ENCODE measurements at places on chromosomes 3 and 15.

DNA sequence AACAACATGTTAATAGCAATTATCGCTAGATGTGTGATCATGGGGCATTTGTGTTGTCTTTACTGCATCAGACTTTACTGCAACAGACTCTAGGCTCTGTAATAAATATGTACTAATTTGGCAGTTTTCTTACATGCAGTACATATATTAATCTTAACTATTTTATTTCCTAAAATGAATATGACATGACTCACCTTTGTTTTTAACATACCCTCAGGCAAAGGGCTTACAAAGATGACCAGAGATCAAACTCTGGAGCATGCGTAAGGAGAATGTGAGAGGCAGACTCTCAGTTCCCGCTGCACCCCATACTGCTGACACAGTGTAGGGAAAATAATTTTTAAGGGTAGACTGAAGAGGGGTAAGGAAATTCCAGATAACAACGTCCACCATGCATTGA lies 7.2 kb upstream of the FAM174B start:
- DNase-seq, result no peak

DNA sequence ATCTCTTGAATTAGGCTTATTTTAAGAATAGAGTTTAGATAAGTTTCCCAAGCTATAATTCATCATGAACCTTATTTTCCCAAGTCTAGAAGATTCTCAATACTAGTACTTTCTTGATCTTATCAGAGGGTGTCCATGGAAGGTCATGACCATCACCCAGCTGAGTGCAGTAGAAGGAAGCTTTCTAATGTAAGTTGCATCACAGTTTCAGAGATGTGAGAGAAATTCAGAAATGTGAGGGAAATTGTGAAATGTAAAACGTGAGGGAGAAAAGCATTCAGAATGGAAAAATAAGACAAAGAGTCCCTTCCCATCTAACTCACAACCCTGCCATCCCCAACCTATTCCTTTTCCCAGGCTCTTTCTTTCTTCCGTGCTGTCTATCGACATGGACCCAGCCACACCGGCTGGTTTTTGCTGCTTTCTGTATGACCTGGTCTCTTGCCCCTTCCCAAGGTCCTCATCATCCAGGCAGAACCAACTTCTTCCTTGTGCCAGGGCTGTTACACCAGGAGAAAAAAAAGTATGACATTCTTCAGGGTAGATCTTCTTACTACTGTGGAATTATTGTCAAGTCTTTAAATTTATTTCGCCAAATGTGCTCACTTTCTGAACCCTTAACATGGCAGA lies 6.7 kb downstream of the CAPN3 start:
- DNase-seq, result no peak

GRCh38 chr3:43353923-43354670 lies 67.8 kb downstream of the SNRK start:
- no peak for DNase-seq

GRCh38 chr3:196603683-196604082 lies 35.2 kb downstream of the FBXO45 start:
- DNase-seq, result no peak

- no peak for DNase-seq
These were observed 17.1 kb upstream of the EHHADH start for GRCh38 chr3:185270956-185271332.

GRCh38 chr3:152193673-152194267 lies 75.0 kb upstream of the MBNL1 start:
- DNase-seq, result no peak

GRCh38 chr15:90106522-90107117 lies 4.4 kb upstream of the IDH2 start:
- no peak for DNase-seq

GRCh38 chr3:39273119-39273518 lies 6.7 kb downstream of the CX3CR1 start:
- no peak for DNase-seq

- no peak for DNase-seq
These were observed 115.6 kb upstream of the LMCD1 start for GRCh38 chr3:8385848-8386620.

DNA sequence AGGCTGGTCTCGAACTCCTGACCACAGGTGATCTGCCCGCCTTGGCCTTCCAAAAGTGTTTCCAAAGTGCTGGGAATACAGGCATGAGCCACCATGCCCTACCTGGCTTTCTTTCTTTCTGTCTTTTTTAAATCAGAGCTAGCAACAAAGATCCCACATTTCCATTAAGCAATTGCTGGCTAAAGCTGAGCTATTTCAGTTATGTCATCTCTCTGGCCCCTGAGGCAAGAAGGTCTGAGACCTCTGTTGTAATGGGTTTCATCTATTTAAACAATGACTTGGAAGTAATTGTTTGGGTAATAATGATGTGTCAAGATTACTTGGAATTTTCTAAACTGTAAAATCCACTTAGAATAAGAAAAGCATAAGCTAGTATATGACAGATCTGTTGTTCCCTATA lies 30.2 kb upstream of the CRBN start:
- DNase-seq, result no peak

DNA sequence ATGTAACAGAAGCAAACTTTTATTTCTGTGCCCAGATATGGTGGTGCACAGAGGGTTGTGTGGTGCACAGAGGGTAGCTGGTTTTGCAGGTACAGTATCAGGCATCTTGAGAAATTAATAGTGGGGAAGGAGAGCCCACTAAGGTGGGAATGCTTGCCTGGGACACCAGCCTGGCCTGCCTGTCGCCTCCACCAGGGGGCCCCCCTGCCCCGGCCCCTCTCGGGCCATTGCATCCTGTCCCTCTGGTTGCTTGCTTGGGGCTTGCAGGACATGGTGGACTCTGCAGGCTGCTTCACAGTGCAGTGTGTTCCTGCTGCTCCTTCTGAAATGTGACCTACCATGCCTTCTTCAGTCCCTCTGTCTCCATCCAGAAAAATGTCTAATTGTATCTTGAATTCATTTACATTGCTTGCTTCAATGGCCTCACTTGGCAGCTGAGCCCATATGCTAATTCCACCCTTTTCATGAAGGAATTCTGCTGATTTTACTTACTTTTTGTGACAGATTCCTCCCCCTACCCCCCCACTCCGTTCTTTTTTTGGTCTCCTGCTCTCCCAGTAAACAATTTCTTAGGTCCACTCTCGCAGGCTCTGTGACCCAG lies 73.6 kb downstream of the EEFSEC start:
- DNase-seq, result peak; percentile 15

DNA sequence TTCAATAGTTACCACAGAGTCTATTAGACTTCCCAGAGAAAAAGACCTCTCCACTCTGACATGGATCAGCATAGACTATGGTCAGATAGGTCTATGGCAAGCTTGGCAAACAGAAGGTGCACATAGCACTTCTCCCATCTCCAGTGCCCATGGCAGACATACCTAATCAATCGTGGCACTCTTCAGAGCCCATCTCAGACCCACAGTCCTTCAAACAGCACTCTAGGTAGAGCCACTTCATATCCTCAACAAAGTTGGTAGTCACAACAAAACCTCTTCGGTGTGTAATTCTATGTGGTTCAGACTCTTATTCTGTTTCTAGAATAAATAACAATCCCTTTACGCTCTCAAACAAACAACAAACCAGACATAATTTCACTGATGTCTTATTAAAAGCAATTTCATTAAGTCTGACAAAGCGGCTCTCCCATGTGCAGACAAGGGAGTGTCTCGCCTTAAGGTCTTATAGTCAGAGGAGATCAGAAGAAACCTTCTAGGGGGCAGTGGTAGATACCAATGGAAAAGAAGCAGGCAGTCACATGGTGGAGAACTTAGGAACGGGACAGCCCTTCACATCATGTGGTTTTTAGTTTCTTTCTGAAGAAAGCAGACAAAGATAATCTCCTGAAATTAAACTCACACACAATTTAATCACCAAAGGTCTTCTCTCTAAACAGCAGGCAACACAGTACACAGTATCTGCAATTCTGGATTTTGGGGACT lies 483.4 kb downstream of the FOXP1 start:
- DNase-seq, result no peak

- no peak for DNase-seq
These were observed 141.3 kb downstream of the ADAM10 start for GRCh38 chr15:58608129-58608590.

DNA sequence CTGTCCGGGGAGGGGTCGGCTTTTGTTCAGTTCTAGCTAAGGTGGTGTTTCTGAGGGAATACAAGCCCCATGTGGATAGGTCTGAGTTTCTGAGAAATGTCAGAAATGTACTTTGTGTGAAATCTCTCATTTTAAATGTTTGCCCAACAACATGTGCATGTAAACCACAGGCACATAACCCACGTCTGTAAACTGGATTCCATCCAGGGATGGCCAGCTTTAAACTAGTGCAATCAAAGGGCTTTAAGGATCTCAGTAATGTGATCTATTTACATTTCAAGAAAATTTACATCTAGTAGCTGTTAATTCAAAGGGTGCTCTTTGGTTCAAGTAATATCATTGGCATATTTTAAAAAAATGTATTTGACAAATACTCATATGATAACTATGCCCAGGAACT lies 52.0 kb downstream of the POLR2M start:
- no peak for DNase-seq

GRCh38 chr3:106452096-106452495 lies 583.3 kb upstream of the CBLB start:
- DNase-seq, result no peak

GRCh38 chr15:70272565-70273355 lies 175.0 kb upstream of the TLE3 start:
- no peak for DNase-seq

GRCh38 chr3:33956206-33956605 lies 157.8 kb downstream of the PDCD6IP start:
- no peak for DNase-seq

DNA sequence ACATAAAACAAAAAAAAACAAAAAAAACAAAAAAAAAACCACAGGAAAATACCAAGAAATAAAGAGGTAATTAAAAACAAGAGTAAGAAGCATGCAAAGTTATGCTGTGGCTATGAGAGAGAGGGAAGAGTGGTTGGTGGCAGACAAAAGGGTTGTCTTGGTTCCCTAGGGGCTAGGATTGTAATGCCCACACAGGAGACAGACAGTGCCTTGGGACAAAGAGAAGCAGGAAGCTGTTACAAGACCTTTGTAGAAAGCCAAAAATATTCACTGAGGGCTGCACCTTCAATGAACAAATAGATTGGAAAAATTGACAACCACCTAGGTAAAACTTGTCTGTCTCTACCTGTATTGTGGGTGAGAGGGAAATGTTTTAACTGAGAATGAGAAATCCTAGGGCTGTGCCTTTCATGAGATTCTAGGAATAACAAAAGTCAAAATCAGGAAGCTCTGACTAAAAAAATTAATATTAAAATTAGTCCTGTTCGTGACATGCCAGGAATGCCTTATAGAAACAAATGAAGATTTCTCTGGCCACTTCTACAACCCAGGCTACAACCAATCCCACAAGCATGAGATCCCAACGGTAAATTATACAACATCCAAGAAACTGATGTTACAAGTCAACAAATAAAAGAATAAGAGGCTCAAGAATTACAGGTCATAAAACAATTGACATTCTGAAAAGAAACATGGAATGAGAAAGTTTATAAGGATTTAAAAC lies 45.0 kb upstream of the PRICKLE2 start:
- DNase-seq, result no peak

GRCh38 chr3:20846832-20847231 lies 660.8 kb upstream of the SGO1 start:
- DNase-seq, result no peak

GRCh38 chr3:95407709-95408463 lies 1345.0 kb downstream of the NSUN3 start:
- no peak for DNase-seq

- no peak for DNase-seq
These were observed 67.2 kb upstream of the POLG start for GRCh38 chr15:89401631-89402517.
